ENCODE measurements at places on chromosomes 11 and 22.

- DNase-seq: peak; percentile 78
Measured at GRCh38 chr11:797296-798092, 587 bp downstream of the SLC25A22 start.

- no peak for DNase-seq
Measured at GRCh38 chr11:6458352-6459098, 15.2 kb downstream of the TRIM3 start.

DNA sequence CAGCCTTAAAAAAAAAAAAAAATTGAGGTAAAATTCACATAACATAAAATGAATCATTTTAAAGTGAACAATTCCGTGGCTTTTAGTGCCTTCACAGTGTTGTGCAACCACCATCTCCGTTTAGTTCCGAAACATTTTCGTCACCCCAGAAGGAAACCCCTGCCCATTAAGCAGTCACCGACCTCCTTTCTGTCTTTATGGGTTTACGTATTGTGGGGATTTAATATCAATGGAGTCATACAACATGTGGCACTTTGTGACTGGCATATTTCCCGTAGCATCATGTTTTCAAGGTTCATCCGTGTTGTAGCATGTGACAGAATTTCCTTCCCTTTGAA, 65.5 kb downstream of the BCR start:
- DNase-seq: no peak

DNA sequence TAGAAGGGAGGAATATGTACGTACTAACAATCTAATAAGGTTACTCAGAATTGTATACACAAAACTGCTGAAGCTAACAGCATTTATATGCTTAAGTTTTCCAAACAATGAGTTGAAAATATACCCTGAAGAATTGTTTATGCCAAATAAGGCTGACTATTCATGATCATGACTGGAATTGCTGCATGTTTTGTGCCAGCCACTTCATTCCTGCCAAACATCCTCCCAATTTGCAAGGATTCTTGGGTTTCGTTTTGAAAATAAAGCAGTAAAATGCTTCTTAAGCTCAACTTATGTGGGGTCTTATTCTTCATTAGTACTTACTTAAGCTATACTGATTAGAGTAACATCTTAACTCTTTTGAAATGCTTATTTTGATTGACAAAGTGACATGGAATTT, 149.0 kb downstream of the SPON1 start:
- no peak for DNase-seq

DNA sequence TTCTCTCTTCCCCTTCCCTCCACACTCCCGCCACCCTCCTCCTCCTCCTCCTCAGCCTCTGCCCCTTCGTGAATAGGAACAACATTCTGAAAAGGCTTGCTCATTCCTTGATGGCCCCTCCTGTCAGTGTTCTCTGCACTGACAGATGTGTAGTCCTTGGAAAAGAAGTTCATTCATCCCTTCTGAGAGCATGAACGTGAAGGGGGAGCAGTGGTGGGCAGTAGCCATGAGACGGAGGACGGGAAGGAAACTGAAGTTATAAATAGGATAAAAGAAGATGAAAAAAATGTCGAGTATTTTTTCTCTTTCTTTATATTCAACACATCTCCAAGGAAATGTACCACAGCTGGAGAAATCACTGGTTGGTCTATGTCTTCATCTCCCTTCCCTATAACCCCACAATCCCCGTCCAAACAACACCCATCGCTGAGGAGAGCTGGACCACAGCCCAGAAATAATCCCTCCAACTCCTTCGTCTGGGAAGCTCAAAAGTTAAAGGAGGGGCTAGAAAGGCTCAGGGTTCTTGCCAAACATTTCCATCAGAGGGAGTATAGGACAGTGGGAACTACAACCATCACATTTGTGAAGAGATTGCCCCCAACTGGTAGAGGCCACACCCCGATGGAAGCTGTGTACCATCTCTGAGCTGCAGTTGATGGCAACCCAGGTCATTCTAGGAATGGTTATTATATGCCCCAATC, 33.5 kb downstream of the ETS1 start:
- no peak for DNase-seq

- no peak for DNase-seq
Measured at GRCh38 chr11:42646959-42647358, 664.8 kb upstream of the API5 start.

GRCh38 chr11:13697710-13698109, 29.2 kb downstream of the FAR1 start:
- DNase-seq: no peak

DNA sequence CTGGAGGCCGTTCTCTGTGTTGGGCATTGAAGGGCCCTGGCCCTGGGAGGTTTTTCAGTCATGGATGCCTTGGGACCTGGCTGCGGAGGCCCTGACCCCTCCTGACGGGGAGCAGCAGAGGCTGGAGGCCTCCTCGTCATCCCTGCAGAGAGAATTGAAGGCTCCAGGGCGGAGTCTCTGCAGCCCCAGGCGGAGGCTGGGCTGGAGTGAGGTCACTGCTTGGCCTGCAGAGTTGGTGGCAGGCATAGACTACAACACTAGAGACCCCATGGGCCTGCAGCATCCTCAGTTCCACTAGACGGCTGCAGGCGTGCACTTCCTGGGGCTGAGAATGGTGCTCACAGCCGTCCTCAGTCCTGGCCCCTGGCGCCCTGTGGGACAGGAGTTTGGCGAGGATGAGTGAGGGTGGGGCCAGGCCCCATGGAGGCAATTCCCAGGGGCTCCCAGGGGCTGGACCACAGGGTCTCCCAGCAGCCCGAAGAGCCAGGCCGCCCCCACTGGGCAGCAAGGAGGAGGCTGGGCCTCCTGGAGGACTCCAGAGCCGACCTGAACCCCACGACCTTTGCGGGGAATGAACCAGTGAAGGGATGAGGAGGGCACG, 1194.9 kb downstream of the BRD1 start:
- no peak for DNase-seq

GRCh38 chr11:66188580-66188979, 79.9 kb upstream of the RAB1B start:
- DNase-seq: no peak

GRCh38 chr11:19703211-19703610, 9.4 kb upstream of the NAV2 start:
- DNase-seq: no peak

GRCh38 chr11:104813532-104813931, 84.7 kb downstream of the CASP12 start:
- DNase-seq: no peak

- peak; percentile 56 for DNase-seq
Measured at GRCh38 chr11:68038718-68039525, at the start of gene TCIRG1. Gene TCIRG1 (plus strand): TSS chr11:68039025. CDS start chr11:68041272, 2,247 bp downstream.

GRCh38 chr11:35622070-35622469, 3.8 kb downstream of the FJX1 start:
- DNase-seq: no peak

DNA sequence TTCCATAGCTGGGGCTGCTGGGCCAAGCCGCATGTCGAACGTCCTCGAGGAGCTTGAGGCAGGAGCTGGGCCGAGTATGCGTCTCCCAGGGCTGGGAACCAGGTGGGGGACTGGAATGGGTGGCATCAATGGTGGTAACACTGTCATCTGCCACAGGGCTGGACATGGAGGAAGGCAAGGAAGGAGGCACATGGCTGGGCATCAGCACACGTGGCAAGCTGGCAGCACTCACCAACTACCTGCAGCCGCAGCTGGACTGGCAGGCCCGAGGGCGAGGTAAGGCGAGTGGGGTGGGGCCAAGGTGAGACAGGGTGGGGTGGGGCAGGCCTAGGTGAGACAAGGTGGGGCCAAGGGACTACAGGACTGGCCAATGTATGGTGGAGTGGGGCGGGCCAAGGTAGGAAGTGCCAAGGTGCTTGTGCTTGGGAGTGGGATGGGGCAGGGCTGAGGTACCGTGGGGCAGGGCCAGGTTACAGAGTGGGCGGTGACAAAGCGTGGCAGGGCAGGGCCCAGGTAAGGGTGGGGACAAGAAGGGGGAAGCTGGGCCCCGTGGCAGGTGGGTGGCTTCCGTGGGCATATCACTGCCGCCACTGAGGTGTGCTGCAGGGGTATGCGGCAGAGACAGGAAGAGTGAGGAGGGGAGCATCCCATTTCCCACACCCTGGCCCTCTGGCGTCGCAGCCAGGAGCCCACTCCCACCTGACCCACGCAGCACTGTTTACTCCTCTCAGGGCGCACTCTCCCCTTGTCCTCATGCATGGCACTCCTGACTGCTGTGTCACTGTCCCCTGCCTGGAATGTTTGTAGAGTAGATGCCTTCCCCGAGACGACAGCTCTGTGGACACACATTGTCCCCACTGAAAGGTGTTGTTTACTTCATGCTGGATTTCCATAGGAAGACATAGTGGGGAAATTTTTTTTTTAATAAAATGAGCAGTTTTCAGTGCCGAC, 27.5 kb upstream of the DGCR8 start:
- DNase-seq: no peak

- no peak for DNase-seq
Measured at GRCh38 chr11:67507242-67507863, 609 bp downstream of the CDK2AP2 start.

DNA sequence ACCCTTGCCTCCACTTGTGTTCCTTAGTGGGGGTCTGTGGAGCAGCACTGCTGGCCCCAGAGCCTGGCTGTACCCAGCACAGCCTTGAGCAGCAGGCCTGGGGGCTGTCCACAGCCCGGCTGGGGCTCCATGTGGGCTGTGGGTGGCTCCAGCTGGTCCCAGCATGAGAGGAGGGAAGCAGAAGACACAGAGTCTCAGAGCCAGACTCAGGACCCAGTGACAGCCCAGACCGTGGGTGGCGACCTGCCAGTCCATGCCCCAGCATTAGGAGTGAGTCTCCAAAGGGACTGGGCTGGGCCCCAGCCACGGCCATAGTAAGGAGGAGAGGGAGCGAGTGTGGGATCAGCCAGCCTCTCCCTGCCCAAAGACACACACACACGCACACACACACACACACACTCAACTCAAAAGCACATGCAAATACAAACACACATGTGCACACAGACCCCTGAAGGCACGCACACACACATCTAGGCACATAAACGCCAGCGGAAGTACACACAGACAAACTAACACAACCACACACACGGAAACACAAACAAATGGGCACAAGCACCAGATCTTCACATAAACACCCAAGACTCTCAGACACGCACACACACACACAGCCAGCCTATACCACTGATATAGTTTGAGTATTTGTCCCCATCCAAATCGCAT, 16.7 kb upstream of the LRRC10B start:
- no peak for DNase-seq

DNA sequence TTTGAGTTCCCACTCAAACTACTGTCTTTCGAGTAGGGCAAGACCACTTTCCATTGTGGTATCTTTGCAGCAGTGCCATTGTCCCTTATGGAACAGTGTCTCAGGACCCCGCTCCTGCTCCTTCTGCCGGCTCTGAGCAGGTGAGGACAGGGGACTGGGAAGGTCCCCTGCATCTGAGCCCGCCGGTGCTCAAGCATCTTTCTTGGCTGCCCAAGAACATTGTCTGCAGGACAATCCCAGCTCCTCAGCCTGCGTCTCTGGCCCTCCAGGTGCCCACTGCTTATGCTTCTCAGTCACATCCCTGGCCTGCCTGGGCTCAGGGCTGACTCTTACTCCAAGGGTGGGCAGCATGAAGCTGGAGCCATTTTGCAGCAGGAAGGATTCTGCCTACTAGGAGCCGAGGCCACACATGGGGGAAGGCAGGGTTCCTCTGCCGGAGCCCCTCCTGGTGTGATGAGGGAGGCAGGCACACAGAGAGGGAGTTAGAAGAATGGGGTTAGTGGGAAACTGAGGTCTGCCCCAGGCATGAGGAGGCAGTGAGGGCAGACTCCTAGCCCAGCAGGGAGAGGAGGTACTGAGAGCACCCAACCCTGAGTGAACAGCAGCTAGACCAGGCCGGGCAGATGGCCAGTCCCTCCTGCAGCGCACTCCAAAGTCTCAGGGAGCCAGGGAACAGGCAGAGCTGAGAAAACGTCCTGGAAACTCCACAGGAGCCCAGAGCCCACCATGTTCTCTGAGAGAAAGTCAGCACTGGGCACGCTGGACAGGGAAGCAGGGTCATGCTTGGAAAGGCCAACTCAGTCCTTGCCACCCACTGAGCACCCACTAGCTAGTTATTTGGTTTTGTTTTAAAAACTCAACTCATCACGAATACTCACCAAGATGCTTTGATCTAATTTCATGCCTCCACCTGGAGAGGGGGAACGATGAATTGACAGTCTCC, 7.5 kb upstream of the PPARA start:
- DNase-seq: no peak

DNA sequence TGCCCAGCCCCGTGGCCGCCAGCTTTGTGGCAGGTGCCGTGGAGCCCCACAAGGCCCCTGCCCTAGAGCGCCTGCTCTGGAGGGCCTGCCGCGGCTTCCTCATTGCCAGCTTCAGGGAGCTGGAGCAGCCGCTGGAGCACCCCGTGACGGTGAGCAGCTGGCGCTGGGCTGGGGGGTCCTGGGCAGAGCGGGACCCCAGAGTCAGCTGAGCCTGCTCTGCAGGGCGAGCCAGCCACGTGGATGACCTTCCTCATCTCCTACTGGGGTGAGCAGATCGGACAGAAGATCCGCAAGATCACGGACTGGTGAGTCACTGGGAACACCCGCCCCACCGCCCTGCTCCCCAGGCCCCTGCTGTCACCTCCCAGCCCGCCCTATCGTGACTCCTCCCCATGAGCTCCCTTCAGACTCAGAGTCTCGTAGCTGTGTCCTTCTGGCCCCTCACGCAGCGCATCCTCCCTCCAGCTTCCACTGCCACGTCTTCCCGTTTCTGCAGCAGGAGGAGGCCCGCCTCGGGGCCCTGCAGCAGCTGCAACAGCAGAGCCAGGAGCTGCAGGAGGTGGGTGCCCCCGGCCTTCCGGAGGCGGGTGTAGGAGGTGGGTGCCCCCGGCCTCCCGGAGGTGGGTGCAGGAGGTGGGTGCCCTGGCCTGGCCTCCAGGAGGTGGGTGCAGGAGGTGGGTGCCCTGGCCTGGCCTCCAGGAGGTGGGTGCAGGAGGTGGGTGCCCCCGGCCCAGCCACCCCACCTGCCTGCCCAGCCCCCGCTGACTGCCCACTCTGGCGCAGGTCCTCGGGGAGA, 4.7 kb downstream of the TCIRG1 start:
- DNase-seq: no peak

- DNase-seq: no peak
Measured at GRCh38 chr22:23301591-23301990, 121.3 kb downstream of the BCR start.

DNA sequence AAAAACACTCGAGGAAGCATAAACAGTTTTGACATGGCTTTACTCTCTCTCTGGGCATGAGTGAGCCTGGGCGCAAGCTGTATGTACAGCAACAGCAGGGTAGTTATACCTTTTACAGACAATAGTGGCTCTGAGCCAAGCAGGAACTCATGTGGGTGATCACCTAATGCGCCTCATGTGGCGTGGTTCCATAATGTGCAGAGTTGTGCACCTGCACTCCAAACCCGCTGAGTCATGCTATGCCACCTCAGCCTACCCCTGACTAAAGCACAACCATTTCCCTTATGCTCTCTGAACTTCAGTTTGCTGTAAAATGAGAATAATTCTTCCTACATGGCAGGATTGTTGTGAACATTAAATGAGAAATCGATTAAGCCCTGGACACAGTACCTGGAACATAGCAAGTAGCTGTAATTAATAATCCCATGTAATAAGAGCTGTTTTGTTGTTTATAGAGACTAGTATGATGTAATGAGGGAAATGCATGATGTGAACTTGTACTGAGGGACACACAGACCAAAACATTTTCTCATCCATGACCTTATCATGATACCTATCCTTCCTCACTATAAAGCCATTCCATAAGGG, 71.6 kb downstream of the CCDC34 start:
- no peak for DNase-seq

Measured in activated naive CD4-positive, alpha-beta T cell treated with anti-CD3 and anti-CD28 coated beads, Interleukin-2, amount 50 U/mL, for 16 hours (primary cell).